NCI-H774 (cell line): ENCODE measurements at places on chromosomes 12 and 14.
A peak's percentile ranks its signal among the peaks of the same experiment; 100 is the strongest.

- no peak for DNase-seq
Measured at GRCh38 chr12:102023343-102023930, 38.4 kb downstream of the WASHC3 start.

GRCh38 chr12:104482748-104483147 lies 26.0 kb downstream of the CHST11 start:
- DNase-seq, result no peak

DNA sequence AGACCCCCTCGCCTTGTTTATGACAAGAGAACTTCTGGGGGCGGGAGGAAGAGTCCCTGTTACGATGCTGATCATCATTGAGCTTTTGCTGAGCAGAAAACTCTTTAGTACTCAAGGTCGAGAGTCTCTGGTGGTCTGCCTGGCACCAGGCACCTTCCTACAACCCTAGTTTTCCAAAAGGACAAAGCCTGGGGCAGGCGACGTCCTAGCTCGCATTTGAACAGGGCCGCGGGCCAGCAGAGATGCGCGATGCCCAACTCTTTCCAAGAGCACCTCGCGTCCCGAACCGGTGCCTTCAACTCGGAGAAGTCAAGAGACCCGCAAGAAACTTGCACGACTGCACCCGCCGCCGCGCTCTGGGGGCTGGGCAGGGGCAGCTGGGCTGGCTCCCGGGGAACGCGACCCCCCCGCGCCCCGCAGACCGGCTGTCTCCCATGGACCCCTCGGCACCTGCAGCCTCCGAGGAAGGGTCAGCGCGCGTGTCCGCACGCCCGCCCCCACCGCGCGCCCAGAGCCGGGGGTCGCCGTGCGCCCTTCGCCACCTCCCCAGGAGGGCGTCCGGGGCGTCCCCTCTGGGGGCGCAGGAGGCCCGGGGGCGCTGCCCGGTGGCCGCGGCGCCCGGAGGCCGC lies 377 bp upstream of the BCL7A start:
- no peak for DNase-seq

- DNase-seq, result no peak
Measured at GRCh38 chr14:62158779-62159178, 396.6 kb downstream of the SNAPC1 start.

GRCh38 chr14:77083082-77083481 lies 15.0 kb upstream of the CIPC start:
- no peak for DNase-seq

GRCh38 chr12:48160807-48161206 lies 3.5 kb upstream of the ASB8 start:
- DNase-seq, result no peak

DNA sequence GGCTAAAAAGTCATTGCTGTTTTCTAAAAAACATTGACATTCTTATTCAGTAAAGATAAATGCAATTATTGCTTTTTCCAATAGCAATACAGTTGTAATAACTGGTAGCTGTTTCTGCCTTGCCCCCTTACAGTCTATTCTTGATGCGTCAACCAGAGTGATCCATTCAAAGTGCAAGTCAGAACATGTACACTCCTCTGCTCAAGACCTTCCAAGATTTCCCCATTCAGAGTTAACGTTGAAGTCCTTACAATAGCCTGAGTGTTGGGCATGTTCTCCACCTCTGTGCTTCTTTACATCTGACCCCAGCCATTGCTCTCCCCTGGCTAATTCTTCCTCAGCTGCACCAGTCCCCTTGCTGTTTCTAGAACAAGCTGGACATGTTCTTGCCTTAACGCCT lies 24.3 kb downstream of the VRK1 start:
- DNase-seq, result no peak

DNA sequence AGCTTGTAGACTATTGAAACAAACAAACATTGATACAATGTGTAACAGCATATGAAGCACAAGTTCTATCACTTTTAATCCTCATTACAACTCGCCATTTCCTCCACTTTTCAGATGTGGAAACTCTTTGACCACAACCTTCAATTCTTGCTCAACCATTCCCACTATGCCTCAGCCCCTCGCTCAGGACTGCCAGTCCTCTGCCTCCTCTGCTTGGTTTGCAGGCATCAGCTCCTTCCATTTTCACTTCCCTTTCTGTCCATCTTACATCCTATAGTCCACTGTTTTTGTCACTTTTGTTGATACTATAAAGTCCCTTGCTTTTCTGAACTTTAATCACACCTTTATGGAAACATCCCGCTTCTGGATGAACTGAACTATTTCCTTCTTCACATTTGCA lies 28.2 kb upstream of the CD27 start:
- DNase-seq, result no peak

GRCh38 chr12:89278169-89278568 lies 74.1 kb downstream of the DUSP6 start:
- DNase-seq, result no peak

GRCh38 chr14:23640524-23641141 lies 4.5 kb downstream of the DHRS2 start:
- no peak for DNase-seq

DNA sequence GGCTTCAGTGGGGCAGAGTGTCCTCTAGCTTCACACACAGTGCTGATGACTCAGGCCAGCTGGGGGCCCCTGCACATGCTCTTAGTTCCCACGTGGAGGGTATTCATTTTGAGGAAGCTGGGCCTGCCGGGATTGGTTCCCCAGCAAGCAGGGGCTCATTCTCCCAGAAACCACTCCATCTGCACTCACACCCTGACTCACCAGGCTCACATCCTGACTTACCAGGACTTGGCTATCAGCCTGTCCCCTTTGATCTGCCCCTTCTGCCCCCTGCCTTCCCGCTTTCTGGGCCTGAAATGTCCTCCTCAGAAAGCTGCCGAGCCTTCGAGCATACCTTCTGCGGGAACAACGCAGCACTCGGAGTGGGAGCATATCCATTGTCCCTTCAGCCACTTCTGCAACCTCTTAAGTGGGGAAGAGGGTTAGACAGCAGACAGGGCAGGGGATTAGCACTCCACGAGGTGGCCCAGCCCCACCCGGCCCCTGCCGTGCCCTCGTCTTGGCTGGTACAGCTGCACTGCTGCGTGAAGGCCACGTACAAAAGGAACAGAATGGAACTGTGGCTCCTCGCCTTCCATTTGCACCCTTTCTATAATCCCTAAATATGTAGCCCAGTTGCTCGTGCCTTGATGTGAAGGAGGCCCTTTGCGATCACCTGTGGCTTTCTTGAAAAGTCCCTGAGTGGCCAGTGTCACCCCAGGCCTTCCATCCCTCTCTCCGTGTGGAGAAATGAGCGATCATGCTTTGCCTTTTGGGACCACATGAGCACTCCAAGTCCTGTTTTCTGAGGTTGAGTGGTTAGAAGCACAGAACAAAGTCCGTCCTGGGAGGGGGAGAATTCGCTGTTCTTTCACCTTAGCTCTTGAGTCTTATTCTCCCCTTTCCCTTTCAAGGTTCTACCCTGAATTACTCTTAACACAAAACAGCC lies 26.1 kb downstream of the TPCN1 start:
- no peak for DNase-seq

DNA sequence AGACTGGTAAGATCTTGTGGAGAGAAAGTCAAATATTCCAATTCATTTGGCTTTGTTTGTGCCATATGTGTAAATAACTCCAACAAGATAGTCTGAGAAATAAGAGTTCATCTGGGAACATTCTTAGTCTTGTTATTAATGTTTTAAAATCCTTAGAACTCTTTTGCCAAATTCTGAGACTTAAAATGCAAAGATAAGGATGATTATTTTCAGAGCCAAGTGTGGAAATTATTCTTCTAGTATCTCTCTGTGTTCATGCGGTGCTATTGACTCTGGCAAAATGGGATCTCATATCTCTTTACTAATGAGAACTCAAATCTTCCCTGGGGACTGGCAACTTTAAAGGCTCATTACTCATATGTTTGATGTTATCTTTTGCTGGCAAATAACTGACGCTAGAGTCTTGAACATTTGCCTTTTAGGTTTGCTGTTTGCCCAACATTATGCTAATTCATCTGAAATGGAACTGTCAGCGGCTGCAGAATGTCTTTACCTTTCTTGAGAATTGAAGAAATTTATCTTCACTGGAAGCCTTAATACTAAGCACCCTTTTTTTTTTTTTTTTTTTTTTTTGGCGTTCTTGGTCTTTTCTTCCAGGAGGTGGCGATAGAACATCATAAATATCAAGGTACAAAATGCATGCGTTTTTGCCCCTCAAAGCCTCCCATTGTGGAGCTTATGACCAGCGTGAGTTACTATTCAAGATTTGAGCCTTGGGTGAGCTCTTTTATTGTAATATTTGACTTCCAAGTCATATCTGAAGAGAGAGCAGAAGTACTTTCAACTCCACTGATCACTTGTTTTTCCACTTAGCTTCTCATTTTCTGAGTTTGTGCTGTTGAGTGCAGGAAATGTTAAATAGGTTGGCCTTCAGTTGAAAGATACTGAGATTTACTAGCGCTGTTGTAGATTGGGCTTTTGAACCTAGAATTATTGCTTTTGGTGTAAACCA lies 86.5 kb downstream of the CAND1 start:
- DNase-seq, result peak; percentile 65

DNA sequence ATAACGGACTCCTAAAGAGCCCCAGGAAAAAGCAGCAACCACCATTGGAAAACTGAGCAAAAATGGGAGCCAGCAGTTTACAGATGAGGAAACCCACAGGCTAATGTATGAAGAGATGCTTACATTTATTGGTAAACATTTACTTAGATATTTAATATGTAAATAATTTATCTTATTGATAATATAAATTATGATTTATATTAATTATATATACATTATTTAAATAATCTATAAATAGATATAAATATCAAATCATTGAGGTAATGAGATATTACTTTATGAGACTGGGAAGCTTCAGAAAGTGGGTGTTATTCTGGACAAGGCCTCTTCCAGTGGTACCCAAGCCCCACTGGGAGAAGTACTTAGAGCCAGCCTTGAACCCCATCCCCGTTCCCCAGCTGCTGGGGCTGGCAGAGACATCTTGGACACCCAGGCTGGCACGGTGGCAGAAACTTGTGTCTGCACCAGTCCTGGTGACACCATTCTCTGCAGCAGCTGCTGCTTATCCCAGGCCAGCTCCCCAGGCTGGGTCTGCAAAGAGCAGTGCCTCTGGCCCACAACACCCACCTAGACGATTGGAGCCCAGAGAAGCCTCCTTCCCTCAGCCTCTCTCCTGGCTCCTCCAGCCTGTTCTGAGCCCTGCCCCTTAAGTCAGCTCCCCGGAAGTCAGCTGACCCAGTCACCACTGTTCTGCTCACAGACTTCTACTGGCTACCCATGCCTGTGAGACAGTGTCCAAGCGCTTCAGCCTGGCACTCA lies 25.9 kb downstream of the ISCA2 start:
- no peak for DNase-seq

DNA sequence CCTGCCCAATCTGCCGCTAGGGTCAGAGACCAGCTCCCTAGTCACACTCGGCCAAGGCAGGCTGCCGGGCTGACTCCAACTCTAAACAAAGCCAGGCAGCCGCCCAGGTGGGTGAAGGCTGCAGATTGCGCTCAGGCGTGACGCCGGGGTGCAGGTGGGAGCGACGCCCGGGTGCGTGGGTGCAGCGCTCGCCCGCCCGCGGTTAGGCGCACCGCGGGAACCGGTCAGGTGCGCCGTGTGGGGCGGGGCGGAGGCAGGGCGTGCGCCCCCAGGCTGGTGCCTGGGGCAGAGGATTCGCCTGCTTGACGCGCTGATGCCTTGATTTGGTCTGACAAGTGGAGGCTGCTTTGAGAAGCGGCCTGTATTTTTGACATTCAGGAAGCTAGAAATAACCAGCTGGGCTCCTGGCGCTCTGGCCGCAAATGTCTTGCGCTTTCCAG lies 126.7 kb upstream of the HIF1A start:
- DNase-seq, result no peak

GRCh38 chr12:104622928-104623327 lies 166.2 kb downstream of the CHST11 start:
- DNase-seq, result no peak

DNA sequence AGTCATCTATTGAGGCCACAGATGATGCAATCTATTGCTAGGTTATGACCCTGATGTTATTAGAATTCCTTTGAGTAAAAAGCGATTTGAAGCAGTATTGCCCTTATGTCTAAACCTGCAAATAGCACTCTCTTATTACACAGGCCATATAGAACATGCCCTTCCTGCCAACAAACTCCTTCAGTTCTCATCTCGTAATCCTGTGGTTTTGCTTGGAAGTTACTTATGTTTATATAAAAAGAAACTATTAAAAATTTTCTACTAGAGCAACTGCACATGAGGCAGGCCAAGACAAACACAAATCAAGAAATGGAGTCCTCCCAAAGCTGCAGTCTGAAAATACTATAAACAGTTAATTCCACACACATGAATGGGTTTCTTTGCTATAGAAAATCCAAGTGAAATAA lies 1200.2 kb downstream of the LRFN5 start:
- no peak for DNase-seq

- no peak for DNase-seq
Measured at GRCh38 chr12:132611620-132612019, 1.2 kb upstream of the LRCOL1 start.

DNA sequence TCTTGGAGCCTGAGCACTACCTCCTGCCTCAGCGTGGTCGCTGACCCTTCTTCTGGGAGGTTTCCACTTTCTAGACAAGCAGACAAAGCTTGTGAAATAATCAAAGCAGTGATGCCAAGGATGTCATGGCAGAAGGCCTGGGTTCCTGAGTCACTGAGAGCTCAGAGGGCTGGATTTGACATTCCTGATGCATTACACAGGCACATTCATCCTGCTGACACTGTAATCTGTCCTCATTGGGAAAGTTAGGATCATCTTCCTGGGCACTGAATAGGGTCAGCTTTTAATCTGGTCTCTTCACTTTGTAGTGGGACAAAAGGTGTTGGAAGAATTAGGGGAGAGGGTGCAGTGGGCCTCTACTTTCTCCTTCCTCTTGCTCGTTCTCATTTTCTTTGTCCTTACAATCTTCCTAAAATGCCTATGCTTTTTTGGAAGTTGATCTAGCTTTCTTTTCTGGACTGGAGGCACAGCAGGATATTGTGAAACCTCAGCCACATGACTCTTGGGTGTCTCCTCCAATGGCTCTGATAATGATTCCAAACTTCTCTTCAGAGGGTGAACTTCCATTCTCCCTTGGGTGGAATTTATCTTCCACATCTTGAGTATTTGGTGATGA lies 29.6 kb downstream of the EEA1 start:
- DNase-seq, result no peak

DNA sequence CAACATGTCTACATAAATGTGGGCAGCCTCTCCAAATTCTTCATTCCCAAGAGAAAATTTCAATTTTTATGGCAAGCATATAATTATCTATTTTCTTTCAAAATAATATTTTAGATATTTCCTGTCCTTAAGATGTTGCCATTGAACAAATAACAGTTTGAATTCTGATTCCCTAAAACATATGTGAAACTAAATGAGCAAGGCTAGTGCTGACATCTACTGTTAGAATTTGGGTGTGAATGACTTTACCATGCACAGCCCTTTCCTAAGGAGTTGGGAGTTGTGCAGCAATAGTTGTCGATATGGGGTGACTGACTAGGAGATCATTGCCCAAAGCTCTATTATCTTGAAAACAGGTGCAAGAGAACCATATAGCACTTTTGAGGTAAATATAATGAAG lies 108.2 kb upstream of the SLC38A4 start:
- peak; percentile 32 for DNase-seq

GRCh38 chr14:105375635-105376057 lies 22.7 kb upstream of the TEX22 start:
- no peak for DNase-seq
